ENCODE measurements at places on chromosomes 11 and 22.

GRCh38 chr22:31532060-31532459 is 35.7 kb downstream of the SFI1 start:
- no peak for DNase-seq

- DNase-seq = no peak
Measured at GRCh38 chr22:44214764-44215163, 34.0 kb downstream of the PARVG start.

GRCh38 chr11:97751952-97752351 is 1268.8 kb upstream of the CNTN5 start:
- no peak for DNase-seq

DNA sequence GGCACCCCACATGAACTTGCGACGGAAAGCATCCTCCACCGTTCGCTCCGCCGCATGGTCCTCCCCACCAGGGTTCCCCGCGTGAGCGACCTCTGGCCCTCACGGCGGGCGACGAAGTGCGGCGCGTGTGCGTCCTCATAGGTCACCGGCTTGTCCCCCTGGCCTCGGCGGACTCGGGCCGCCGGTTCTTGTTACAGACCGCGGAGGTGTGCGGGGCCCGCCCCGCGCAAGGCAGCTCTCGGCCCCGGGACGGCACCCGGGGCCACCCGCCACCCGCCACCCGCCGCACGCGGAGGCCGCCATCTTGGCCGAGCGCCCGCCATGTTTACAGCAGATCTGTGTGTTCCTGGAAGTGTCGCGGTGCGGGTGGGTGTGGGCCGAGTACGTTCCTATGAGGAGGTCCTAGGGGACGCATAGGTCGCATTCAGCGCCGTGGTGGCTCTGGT is 3.5 kb upstream of the IFITM2 start:
- no peak for DNase-seq

DNA sequence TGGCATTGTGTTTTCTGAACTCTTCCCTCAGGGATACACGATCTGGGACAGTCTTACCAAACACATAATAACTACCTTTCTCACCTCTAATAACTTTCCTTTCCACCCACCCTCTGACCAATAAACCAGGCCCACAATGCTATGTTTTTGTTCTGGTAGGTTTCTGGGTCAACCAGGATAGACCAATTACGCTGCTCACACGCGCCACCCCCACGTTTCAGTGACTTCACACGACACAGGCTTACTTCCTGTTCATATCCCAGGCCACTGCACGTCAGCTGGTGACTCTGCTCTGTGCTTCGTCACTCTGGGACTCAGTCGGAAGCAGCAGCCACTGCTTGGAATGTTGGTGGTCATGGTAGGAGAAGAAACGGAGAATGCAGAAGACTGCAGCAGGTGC is 2.5 kb downstream of the KRTAP5-4 start:
- no peak for DNase-seq

DNA sequence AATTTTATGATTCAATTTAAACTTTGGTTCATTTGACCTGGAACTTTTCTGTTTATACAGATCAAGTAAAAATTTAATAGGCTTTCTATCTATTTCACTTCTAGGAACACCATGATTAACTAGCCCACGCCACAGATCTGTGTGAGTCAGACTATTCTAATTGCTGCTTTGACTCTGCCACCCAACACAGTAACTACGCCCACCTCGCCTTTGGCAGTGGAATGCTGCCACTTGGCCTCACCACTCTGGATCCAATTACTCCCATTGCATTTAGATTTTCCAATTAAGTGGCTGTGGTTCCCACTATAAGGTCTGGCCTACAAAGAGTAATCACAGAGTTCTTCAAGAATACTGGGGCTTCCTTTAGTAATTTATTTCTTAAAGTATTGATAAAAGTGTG is 46.6 kb upstream of the LIN7C start:
- DNase-seq = no peak

DNA sequence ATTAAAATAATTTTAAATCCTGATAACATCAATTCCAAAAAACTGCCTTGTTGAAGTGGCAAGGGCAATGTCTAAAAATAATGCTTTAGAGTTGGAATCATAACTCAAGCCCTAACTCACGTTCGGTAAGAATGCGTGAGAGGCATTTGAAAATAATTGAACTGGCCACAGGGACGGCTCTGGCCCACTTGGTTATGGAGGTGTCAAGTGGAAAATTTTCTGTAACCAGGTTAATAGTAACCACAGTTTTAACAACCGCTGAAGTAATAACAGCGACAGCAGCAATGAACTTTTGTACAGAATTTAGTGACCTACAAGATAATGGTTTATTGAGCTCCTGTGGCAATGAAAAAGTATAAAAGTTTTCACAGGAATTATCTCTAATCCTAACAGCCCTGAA is 79.4 kb downstream of the ETS1 start:
- no peak for DNase-seq

DNA sequence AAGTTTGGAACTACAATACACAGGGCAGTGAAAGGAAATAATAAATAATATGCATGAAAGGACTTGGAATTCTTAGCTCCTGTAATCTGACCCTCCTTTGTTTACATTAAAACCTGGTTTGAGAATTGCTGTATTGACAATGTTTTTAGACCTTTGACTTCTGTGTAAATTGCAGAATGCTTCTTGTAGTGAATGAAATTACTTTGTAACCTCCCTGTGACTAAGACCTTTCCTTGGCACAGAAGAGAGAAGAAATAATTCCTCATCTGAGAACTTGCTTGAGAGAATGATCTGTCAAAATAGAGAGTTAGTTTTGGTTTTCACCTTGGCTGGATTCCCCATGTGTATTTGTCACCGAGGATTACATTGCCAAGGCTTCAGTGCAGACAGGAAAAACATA is 640.0 kb upstream of the ANO5 start:
- DNase-seq = no peak

GRCh38 chr11:65773784-65774411 is 6.9 kb downstream of the AP5B1 start:
- DNase-seq = no peak

- no peak for DNase-seq
Measured at GRCh38 chr22:49929211-49929979, 11.0 kb downstream of the CRELD2 start.

GRCh38 chr11:99865951-99866350 is 821.1 kb upstream of the ARHGAP42 start:
- DNase-seq = no peak

- no peak for DNase-seq
Measured at GRCh38 chr22:39960791-39961746, 872 bp downstream of the TMA7B start.

GRCh38 chr11:118049771-118050170 is 27.1 kb upstream of the TMPRSS4 start:
- no peak for DNase-seq

- DNase-seq = no peak
Measured at GRCh38 chr22:20427104-20427944, 10.3 kb downstream of the SCARF2 start.

DNA sequence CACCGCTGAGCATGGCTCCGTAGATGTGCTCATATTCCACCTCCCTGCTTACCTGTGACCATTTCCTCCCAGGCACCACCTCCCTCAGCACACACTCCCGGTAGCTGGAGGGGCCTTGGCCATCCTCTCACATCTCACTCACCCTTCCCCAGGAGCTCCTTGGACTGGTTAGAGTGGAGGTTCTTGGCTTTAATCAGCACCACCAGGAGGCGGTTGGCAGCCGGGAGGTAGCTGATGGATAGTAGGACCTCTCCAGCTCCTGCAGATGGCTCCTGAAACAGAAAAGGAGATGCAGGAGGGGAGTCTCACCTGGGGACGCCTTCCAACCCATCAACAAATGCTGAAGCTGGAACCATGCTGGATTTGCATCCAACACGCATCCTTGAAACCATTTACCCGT is 39.9 kb downstream of the SYT13 start:
- no peak for DNase-seq

- DNase-seq = no peak
Measured at GRCh38 chr11:13388741-13389140, 74.3 kb downstream of the BTBD10 start.

- no peak for DNase-seq
Measured at GRCh38 chr11:61954851-61955421, 4.8 kb downstream of the BEST1 start.

GRCh38 chr11:35714882-35715627 is 52.5 kb downstream of the TRIM44 start:
- DNase-seq = no peak
